ENCODE measurements at places on chromosomes 4 and X.
A peak's percentile ranks its signal among the peaks of the same experiment; 100 is the strongest.

DNA sequence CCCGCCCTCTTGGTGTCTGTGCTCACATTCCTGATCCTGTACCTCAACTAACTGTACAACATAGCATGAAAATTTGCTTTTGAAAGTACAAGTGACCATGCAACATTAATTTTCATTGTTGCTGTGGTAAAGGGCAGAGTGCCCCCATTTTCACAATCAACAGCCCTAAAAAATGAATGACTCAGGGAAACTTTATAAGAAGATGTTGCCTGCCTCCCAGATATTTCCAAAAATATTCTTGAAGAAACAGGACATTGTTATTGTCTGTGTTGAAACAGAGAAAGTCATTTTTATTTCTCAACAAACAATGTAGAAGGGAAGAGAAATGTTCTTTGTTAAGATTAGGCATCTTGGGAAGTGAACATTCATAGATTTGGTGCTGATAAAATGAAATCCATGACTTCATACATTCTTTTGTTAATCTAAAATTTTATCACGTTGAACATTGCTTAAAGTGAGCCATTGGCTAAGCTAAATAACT is 113.9 kb upstream of the ANXA3 start:
- no peak for DNase-seq

DNA sequence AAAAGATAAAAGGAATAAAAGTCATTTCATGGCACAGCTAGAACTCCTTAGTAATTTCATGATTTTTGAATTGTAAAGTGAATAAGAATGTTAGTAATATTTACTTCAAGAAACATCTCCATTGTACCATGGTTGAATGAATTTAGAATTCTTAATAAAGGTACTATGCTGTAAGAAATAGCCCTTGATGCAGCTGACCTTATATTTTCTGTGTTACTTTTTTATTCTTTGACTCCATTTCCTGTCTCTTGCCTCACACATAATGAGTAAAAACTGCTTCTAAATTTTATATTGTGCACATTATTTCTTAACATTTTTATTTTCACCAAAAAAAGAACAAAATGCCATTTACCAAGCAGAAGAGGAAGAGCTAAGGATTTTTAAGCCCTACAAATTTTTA is 81.9 kb upstream of the PDHA2 start:
- no peak for DNase-seq

GRCh38 chrX:104565791-104566680 is at the start of gene IL1RAPL2:
Gene IL1RAPL2, plus strand, starts transcription at chrX:104566199.
- peak; percentile 10 for DNase-seq

- no peak for DNase-seq
Measured at GRCh38 chr4:182871616-182872015, 45.6 kb downstream of the DCTD start.

- DNase-seq: no peak
Measured at GRCh38 chr4:110152386-110152785, 46.0 kb downstream of the ELOVL6 start.

DNA sequence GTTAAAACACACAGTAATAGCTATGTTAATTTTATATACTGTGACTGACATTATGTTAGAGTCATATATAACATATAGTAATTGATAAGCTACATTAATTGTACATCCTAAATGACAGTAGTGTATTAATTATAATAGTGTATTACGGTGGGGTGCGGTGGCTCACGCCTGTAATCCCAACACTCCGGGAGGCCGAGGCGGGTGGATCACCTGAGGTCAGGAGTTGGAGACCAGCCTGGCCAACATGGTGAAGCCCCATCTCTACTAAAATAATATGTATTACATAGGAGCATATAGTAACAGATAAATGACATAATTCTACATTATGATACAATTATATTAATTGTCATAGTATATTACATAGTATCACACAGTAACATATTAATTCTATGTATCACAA is 12.2 kb downstream of the ASMTL start:
- DNase-seq: no peak

DNA sequence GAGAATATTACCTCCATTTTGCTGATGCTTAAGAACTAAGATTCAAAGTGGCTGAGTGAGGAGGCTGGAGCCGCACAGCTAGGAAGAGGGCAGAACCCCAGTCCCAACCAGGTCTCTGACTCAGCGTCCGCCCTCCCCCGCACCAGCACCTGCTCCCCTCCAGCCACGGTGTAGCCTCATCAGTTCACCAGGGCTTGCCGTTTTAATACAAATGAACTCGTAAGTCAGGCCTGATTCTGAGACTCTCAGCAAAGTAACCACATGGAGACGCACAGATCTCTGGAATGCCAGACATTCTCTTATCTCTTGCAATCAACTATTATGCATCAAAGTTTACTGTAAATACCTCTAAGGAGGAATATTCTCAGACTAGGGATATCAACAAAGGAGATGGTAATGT is 52.4 kb downstream of the ENPP6 start:
- DNase-seq: no peak

- DNase-seq: no peak
Measured at GRCh38 chr4:173119818-173120217, 48.8 kb upstream of the GALNT7 start.

GRCh38 chr4:19831644-19832285 is 419.9 kb upstream of the SLIT2 start:
- DNase-seq: peak; percentile 48

DNA sequence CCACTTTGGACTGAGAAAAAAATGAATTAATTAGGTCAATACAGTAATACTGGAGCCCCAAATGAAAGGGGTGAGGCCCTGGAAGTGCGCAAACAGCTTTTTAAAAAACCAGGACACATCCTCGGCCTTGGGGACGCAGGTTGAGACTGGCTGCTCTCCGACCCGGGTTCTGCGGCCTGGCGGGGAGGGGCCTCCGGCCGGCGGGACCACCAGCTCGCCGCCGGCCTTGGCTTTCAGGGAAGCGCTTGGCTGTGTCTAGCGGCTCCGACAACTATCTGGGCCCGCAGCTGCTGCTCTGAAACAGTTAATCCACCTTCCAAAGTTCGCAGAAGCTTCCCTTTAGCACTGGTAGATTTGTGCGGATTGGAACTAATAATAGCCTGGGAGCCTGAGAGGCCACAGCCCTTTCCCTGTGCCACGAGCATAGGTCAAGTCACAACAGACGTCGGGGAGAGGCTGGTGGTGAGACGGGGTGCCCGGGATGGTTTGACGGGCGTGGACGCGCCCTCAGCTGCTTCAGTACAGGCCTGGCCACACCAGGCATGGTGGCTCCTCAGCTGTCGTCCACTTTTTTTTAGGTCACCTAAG is 1.1 kb upstream of the SEL1L3 start:
- no peak for DNase-seq

- peak; percentile 51 for DNase-seq
Measured at GRCh38 chr4:15779306-15779705, 1.2 kb downstream of the CD38 start.

- DNase-seq: no peak
Measured at GRCh38 chr4:63898961-63899360, 510.3 kb downstream of the TECRL start.

GRCh38 chrX:154775419-154776349 is 13.0 kb downstream of the DKC1 start:
- no peak for DNase-seq

- peak; percentile 14 for DNase-seq
Measured at GRCh38 chr4:111717921-111718320, 427.3 kb upstream of the FAM241A start.

DNA sequence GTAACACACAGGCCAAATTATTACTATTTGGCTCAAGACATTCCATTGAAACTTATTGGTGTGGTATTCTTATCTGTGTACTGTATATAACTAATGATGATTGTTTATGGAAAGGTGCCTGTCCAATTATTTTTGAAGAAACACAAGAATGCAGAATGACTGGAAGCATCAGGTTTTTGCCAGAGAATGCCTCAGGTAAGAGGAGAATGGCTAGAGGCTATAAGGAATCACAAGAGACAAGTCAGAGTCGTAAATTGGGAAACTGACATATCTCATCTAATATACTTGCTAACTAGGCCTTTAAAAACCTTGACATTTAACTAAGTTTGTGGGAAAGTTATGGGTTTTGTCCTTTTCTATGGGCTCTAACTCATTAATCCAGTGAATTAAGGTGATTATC is 69.3 kb upstream of the TTC29 start:
- DNase-seq: no peak

DNA sequence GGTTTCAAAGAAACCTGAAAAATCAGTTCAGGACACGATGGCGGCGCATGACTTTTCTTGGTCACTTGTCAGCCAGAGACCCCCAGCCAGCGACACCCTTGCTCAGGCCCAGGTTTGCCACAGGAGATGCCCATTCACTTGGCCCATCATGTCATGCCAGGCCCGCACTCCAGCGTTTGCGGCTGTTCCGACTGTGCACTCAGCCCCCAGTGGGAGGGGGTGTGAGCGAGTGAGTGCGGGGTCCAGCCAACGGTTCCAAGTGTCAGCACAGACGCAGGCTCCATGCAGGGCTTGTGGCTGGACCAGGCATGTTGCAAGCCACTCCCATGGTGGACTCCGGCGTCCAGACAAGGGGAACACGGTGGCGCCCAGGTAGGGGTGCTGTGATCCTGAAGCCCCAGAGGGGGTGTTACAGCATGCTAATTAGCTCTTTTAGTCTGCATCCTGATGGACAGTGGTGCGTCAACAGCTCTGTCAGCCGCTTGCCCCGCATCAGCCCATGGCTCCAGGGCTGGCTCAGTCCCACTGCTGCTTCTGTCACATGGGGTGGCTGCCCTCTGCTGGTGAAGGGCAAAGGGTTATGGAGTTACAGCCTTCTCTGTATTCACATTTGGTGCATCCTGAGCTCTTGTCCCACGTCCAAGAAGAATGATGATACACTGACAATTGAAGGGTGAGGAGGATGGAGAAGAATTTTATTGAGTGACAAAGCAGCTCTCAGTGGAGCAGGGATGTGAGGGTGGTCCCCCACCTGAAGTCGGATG is 3.7 kb upstream of the MAEA start:
- DNase-seq: no peak

DNA sequence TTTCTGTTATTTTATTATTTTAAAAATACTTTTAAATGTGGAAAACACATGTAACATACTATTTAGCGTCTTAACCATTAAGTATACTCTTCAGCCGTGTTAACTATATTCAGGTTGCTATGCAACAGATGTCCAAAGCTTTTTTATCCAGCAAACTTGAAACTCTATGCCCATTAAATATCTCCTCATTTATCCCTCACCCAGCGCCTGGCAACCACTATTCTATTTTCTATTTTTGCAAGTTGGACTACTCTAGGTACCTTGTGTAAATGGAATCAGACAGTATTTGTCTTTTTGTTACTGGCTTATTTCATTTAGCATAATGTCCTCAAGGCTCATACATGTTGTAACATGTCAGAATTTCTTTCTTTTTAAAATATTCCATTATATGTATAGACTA is 174.6 kb downstream of the PCDH10 start:
- no peak for DNase-seq

- peak; percentile 37 for DNase-seq
Measured at GRCh38 chr4:39699687-39700409, 1.9 kb downstream of the UBE2K start.

GRCh38 chr4:170872794-170873193 is 783.0 kb upstream of the AADAT start:
- DNase-seq: no peak

- peak; percentile 40 for DNase-seq
Measured at GRCh38 chr4:139655116-139655515, 10.5 kb upstream of the MGST2 start.

GRCh38 chr4:182562350-182562749 is 319.1 kb downstream of the TENM3 start:
- no peak for DNase-seq

DNA sequence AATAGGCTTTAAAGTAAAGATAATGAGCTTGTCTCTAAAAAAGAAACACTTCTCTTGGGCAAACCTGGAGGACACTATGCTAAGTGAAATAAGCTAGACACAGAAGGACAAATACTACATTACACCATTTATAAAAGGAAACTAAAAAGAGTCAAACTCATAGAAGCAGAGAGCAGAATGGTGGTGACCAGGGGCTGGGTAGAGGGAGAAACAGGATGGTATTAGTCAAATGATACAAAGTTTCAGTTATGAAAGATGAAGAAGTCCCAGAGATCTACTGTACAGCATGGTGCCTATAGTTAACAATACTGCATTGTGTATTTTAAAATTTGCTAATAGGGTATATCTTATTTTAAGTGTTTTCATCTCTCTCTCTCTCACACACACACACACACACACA is 28.5 kb downstream of the ACSL4 start:
- no peak for DNase-seq

- peak; percentile 84 for DNase-seq
Measured at GRCh38 chr4:169398316-169398715, 127.6 kb upstream of the SH3RF1 start.

DNA sequence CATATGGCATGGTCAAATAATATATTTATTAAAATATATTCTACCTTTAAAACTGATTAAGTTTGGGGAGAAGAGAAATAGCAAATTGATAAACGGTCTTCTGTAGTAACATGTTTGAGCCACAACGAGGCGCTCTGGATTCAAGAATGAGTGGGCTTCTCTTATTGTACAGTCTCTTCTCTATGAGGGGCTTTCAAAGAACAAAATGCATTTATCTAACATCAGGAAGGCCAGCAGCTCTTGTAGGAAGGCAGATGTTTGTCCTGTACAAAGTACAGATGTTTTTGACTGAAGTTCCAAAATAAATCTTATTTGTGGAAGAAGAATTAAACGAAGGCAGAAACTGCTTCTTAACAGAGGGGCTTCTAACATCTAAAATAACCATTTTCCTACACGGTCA is 153.6 kb downstream of the RASL11B start:
- peak; percentile 77 for DNase-seq

- DNase-seq: no peak
Measured at GRCh38 chr4:7761312-7761711, 178.3 kb downstream of the AFAP1 start.

GRCh38 chr4:8919651-8920288 is 48.1 kb upstream of the HMX1 start:
- no peak for DNase-seq

DNA sequence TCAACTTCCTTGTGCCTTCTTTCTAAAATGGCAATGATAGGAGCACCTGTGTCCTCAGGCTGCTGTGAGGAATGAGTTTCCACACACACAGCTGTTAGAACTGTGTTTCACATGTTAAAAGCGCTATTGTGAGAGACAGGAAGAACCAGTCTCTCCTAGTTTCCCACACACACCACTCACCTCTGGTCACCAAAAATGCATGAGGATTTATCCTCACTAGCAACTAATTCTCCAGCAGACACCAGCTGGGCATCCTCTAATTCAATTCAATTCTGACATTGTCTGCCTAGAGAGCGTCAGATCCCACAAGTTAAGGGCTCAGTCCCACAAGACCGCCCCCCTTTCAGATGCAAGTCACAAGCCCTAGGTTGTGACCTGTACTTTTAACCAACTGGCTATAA is 29.0 kb upstream of the SLC2A9 start:
- DNase-seq: no peak

DNA sequence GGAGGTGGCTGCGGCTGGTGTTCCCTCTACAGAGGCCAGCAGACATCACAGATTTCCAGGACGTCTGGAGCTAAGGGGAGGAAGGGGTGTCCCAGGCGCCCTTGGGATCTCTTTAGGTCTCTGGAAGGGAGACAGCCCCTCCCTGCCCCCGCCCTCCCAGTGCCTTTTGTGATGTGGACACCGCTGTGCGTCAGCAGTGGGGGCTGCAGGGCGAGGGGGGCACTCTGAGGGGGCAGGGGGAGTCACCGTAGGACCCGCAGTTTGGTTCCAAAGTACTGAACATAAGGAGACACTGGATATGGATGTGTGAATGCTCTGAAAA is 25.6 kb upstream of the MXD4 start:
- DNase-seq: no peak

All from astrocyte of the spinal cord (primary cell).